ENCODE measurements at places on chromosomes 1 and 21. TPM values are rescaled to one million over a fixed set of nuclear protein-coding genes. Genes with fewer than 3 reads are reported as not detected.

TP73 gene
- total RNA-seq: not detected

RAD54L gene
- not detected for total RNA-seq

RIPPLY3 gene
- not detected for total RNA-seq

PTPRU gene
- total RNA-seq: 12.3 TPM

RNF2 gene
- total RNA-seq: 27.6 TPM

LENEP gene
- total RNA-seq: not detected

FCAMR gene
- total RNA-seq: not detected

OR14K1 gene
- total RNA-seq: not detected

LDLRAD1 gene
- total RNA-seq: not detected

KIF21B gene
- 5.0 TPM for total RNA-seq

DENND2C gene
- 6.6 TPM for total RNA-seq

ACTL8 gene
- total RNA-seq: not detected

HOOK1 gene
- total RNA-seq: 1.3 TPM

DYNLT4 gene
- total RNA-seq: not detected

IL10 gene
- total RNA-seq: 10.9 TPM

IFNAR1 gene
- 41.8 TPM for total RNA-seq

ADAMTS4 gene
- 238 TPM for total RNA-seq

VCAM1 gene
- 68.9 TPM for total RNA-seq

SLC9C2 gene
- total RNA-seq: not detected

AVPR1B gene
- not detected for total RNA-seq

RAB3B gene
- 0.12 TPM for total RNA-seq

KLHDC8A gene
- not detected for total RNA-seq

HUNK gene
- total RNA-seq: 1.5 TPM

CNR2 gene
- 0.06 TPM for total RNA-seq

PPIAL4G gene
- 0.25 TPM for total RNA-seq

RXFP4 gene
- total RNA-seq: not detected

CSTB gene
- total RNA-seq: 27.9 TPM

TDRD10 gene
- 6.4 TPM for total RNA-seq

PLA2G2F gene
- not detected for total RNA-seq

C1orf116 gene
- not detected for total RNA-seq

CFAP107 gene
- not detected for total RNA-seq

FLG gene
- not detected for total RNA-seq

FCRLB gene
- total RNA-seq: 0.65 TPM

TACSTD2 gene
- 1.3 TPM for total RNA-seq

CFAP45 gene
- 0.84 TPM for total RNA-seq

C1orf185 gene
- total RNA-seq: not detected

OR2T3 gene
- not detected for total RNA-seq

SCMH1 gene
- total RNA-seq: 19.9 TPM

DHCR24 gene
- 75.3 TPM for total RNA-seq

SLC44A5 gene
- total RNA-seq: 0.37 TPM

PER3 gene
- total RNA-seq: 13.9 TPM

POMGNT1 gene
- total RNA-seq: 41.9 TPM

INAVA gene
- total RNA-seq: not detected

NBPF6 gene
- not detected for total RNA-seq

ITLN1 gene
- total RNA-seq: 1,070 TPM

GRIK1 gene
- 0.32 TPM for total RNA-seq

KIFAP3 gene
- total RNA-seq: 34.0 TPM

FCGR3B gene
- total RNA-seq: 3.7 TPM
